ENCODE measurements at places on chromosomes 7 and 10.

- DNase-seq, result no peak
Measured at GRCh38 chr10:55897490-55897921, 463.6 kb downstream of the ZWINT start.

- no peak for DNase-seq
Measured at GRCh38 chr10:85643171-85643844, 723.3 kb downstream of the GRID1 start.

- peak; percentile 60 for DNase-seq
Measured at GRCh38 chr7:98240961-98241673, 10.9 kb downstream of the TECPR1 start.

DNA sequence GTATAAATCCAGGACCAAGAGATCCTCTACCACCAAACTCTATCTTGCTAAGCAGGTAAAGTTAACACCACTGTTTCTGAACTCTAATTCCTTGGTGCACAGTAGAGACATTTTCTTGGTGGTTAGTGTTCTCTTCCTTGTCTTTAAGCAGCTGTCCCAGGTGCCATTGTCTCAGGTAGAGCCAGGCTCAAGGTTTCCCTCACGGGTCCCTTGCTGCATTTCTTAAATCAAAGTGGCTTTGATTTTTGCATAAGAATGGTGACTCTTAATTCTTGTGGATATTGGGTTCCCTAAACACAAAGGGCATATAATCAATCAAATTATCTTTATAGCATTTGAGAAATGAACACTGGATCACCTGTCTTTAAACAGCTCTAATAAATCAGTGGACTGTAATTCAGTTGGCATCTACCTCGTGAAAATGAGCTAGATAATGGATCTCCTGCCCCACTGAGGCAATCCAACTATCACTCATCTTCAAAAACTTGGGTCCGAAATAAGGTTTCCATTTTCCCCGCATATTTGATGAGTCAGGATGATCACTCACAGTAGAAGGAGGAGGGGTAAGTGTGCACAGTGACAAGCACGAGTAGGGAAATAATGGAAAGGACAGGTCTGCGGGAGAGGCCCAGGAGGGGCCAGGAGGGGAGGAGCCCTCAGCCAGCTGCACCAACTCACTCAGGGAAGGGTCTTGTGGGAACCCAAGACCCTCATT lies 2.4 kb downstream of the ABCC2 start:
- no peak for DNase-seq

GRCh38 chr10:79342811-79343561 lies 4.3 kb upstream of the PPIF start:
- no peak for DNase-seq

DNA sequence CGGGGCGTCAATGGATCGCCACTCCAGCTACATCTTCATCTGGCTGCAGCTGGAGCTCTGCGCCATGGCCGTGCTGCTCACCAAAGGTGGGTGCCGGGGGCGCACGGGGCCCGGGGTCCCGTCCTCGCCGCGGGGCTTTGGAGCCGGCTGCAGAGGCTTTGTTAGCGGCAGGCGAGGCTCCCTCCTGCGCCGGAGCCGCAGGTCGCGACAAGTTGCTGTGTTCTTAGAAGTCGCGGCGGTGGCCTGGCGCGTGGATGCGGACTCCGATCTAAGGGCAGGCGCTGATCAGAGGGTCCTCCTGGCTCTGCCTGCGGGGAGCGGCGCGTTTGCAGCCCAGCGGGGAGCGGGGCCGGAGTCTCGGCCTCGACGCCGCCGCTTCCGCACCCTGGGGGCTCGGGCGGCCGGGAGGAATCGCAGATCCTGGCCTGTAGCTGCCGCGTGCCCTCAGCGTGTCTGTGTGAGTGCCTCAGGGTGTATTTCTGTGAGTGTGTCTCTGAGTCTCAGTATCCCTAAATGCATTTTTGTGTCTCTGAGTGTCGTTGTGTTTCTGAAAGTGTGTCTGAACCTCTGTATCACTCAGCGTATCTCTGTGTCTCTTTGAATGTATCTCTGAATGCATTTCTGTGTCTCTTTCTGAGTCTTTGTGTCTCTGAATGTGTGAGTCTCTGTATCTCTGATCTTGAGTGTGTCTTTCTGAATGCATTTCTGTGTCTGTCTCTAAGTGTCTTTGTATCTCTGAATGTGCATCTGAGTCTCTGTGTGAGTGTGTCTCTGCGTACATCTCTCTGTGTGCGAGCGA lies 766 bp downstream of the BAMBI start:
- peak; percentile 69 for DNase-seq

DNA sequence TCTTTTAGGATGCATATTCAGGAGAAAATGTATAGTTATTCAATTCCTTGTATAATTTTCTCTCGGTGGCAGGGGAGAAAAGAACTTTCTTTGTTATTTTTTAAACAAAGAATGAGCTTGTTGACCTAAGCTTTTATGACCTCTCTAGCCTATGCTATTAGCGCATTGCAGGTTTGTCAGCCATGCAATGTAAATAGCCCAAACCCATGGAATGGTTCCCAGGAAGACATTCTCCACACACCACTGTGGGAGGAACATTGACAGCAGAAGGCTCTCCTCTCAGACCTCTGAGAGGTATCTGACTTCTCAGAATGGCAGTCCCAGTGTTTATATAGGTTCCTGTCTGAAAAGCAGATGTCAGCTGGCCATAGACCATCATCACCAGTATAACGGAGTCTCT lies 19.6 kb upstream of the AGBL3 start:
- DNase-seq, result no peak

DNA sequence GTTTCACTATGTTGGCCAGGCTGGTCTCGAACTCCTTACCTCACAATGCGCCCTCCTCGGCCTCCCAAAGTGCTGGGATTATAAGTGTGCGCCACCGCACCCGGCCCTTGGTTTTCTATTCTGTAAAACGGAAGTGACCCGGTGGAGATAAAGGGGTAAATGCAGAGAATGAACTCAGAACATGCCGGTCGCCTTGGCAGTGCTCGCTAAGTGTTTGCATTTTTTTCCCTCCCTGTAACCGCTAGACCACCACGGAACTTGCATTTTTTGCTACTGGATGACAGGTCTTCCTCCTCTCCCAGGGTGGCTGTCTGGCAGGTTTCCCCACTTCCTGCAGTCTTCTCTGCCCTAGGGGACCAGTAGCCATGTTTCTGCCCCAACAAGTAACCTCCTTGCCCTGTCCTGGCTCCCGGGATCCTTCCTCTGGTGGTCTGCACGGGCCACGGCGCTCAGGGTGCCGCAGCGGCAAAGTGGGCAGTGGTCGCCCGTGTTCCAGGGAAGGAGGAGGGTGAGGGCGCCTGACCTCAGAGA lies 18.8 kb upstream of the GNA12 start:
- peak; percentile 65 for DNase-seq

GRCh38 chr7:14691034-14691433 lies 211.5 kb downstream of the DGKB start:
- no peak for DNase-seq

- DNase-seq, result no peak
Measured at GRCh38 chr7:134724606-134725005, 54.8 kb upstream of the CALD1 start.

- no peak for DNase-seq
Measured at GRCh38 chr10:4315551-4315950, 510.5 kb upstream of the AKR1E2 start.

GRCh38 chr7:516606-517456 lies 2.8 kb downstream of the PDGFA start:
- DNase-seq, result peak; percentile 71

DNA sequence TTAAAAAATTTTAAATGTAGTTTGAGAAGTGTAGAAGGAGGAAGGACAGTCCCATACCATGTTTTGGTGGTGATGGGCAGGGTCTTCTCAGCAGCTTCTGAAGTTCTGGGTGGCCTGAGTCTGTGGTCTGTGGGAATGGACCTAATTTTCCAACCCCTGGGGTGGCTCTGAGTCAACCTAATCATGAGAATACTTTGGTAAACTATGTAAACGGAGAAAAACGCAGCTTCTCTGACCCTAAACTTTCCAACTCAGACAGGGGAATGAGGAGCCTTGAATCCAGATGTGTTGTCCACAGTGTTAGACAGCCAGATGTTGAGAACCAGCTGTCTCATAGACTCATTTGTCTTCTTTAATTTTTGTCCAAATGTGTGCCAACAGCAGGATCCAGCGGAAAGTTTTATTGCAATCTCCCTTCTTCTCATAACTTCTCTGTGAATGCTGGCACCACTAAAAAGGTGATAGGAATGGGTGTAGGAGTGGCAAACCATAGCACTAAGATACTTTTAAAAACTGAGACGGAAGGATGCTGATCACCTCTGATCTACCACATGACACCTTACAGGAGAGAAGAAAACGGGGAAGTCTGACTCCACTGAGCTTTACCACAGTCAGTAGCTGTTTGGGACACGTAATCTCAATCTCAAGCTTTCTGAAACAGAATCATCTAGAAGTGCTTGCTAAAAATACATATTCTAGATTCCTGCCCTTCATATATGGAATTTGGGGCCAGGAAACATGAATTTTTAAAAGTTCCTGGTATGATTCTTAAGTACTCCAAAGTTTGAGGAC lies 90.5 kb upstream of the PHYHIPL start:
- no peak for DNase-seq

DNA sequence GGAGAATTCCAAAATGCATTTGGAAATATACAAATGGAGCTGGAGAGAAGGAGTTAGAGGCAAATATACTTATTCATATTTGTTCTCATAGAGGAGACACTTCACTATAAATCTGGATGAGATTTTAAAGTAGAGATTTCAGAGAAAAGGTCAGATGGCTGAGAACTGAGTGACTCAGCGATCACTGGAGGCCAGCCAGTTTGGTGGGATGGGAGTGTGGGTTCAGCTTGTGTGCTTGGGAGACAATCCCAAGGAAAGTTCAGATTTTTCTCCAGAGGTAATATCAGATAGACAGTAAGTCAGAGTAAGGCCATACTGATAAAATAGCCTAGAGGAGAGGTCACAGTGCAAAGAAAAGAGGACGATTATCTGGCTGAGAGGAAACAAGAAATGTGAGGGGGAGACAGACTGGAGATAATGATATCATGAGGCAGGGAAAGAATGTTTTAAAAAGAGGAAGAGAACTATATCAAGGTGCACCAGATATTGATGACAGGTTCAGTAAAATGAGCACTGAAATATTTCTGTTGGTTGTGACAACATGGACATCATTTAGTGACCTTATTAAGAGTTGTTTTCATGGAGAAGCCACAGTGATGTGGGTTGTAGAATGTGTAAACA lies 67.0 kb downstream of the MDFIC start:
- no peak for DNase-seq

GRCh38 chr7:44808914-44809393 lies 12.5 kb downstream of the PPIA start:
- no peak for DNase-seq

GRCh38 chr7:151832138-151832537 lies 44.8 kb downstream of the PRKAG2 start:
- DNase-seq, result no peak

GRCh38 chr7:38453168-38453567 lies 178.0 kb downstream of the AMPH start:
- DNase-seq, result no peak

DNA sequence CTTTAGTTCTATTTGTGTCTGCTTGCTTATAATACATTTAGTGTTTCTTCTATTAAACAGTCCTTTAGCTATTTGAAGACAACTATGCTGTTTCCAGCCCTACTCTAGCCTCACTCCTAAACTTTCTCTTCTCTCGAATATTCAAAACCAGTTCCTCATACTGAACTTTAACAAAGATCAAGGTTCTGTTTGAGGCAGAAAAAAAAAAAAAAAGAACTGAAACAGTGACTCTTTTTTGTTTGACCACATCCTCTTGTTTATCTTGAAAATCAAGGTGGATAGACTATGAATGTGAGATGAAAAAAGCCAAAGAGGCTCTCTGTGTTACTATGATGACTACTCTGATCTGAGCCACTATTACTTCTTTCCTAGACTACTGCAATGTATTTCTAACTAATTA lies 154.3 kb downstream of the ZNF365 start:
- no peak for DNase-seq

- DNase-seq, result no peak
Measured at GRCh38 chr10:129029851-129030602, 437.0 kb upstream of the MGMT start.

DNA sequence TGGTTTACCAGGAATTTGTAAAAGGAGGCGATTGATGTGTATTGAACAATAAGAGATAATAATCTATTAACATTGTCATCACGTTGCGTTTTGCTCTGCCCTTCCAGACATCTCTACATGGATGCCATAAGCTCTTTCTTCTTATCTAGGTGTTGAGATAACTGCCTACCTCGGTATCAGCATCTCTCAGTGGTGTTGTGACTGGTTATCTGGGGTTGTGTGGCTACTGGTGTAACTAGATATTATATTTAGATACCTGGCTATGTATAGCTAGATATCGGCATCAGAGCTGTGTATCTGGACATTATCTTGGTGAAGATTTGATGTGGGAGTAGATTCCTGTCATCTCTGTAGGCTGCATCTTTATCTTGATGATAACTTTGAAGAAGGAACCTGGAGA lies 17.2 kb downstream of the GATA3 start:
- no peak for DNase-seq

GRCh38 chr10:128599030-128599429 lies 472.8 kb upstream of the MKI67 start:
- DNase-seq, result no peak

DNA sequence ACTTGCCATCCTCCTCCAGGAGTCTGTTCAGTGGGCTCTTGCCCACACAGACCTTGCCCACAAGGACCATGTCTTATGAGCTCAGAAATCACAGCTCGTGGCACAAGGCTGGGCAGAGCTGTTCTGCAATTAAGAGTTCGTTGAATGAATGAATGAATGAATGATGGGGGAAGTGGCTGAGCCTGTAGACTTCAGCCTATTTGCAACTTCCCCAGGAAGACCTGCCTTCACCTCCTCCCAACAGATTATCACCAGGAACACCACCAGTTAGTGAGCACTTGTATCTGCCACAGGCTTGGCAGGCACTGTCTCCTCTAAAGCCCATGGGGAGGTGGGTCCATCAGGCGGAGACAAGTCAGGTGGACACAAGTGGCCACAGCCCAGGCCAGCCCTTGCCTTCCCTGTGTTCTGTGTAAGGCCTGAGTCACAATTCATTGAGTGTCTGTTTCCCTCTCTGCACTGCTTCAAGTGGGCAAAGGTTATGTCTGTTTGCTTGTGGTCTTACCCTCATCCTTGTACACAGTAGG lies 1.8 kb upstream of the FGF8 start:
- peak; percentile 51 for DNase-seq

DNA sequence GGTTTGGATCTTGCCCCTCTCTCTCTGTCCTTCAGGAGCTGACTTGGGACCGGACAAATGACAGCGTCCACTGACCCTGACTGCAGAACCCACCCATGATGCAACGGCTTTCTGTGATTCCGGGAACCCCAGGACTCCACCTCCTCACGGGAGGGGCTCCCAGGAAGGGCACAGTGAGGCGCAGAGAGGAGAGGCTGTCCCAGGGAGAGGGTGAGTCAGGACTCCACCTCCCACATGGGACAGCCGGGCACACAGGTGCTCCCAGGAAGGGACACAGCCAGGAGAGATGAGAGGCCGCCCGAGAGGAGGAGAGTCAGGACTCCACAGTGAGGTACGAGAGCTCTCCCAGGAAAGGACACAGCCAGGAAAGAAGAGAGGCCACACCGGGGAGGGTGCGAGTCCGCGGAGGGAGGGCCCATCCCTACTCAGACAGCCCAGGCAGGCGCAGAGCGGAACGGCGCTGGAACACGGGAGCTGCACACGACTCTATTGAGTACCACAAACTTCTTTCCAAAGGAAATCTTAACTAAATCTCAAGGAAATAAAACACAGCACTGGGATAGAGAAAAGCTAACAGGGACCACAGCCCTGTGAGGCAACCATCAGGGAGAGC lies 162.5 kb downstream of the MAD1L1 start:
- DNase-seq, result no peak

Measured in activated CD8-positive, alpha-beta memory T cell treated with anti-CD3 and anti-CD28 coated beads, Interleukin-2, amount 50 U/mL, for 48 hours (primary cell).